CD8-positive, alpha-beta memory T cell (primary cell): ENCODE measurements at places on chromosomes 6 and 20.

DNA sequence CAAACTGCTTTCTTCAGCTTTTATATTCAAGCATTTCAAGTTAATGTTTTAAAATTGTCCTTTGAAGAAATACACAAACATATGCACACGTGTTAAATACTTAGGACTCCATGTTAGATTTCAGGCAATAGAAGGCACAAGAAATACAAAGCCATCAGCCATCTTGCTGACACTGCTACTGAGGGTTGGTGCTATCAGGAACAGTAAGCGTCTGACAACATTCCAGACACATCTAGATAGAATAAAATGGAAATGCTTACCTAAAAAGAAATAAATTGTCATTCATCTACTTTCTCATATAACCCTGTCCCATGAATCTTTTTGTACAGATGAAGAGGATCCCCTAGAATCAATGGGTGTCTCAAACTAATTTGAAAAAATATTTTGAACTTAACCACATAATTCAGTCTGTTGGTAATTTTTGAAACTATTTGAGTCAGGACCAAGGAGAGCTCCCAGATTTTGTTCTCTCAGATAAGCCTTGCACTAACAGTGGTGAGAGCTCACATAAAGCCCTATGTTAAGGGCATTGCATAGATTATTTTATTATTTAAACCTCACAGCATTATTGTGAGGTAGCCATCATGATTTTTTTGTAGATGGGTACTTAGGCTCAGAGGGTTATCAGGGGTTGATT, 631.1 kb upstream of the POU3F2 start:
- DNase-seq = no peak

GRCh38 chr20:39654171-39654570, 692.0 kb downstream of the DHX35 start:
- DNase-seq = no peak

DNA sequence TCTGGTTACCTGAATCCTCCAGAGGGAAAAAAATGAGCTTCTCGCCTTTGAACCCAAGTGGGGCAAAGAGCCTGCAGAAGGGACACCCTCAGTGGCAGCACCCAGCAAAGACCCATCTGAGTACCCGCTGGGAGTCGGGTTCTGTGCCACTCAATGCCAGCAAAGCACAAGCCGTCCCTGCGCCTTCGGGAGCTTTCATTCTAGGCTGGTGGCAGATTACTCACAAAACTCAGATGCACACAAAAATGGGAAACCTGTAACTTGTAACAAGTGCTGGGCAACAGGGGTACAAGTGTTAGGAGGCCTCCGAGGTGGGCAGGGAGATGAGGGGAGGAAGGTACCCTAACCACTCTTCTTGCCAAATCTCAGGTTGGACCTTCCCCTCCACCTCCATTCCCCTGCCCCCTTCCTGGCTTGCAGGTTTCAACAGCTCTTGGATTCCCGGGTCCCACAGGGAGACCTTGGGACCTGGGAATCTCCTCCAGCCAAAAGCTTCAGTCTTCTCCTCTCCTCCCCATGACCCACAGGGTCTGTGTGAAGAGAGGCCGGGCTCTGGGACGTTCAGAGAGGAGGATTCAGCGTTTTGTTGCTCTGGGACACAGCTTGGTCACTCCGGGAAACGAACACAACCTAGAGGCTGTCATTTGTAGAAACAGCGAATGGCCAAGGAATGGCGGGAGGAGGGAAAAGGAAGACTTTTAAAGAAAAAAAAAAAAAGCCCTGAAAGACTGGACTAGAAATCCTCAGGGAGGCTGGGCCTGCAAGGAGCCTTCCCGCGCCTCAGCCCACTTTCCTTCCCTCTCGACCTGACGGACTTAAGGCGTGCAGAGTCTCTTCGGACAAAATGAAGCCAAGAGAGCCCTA, 1.2 kb upstream of the PARD6B start:
- DNase-seq = no peak

DNA sequence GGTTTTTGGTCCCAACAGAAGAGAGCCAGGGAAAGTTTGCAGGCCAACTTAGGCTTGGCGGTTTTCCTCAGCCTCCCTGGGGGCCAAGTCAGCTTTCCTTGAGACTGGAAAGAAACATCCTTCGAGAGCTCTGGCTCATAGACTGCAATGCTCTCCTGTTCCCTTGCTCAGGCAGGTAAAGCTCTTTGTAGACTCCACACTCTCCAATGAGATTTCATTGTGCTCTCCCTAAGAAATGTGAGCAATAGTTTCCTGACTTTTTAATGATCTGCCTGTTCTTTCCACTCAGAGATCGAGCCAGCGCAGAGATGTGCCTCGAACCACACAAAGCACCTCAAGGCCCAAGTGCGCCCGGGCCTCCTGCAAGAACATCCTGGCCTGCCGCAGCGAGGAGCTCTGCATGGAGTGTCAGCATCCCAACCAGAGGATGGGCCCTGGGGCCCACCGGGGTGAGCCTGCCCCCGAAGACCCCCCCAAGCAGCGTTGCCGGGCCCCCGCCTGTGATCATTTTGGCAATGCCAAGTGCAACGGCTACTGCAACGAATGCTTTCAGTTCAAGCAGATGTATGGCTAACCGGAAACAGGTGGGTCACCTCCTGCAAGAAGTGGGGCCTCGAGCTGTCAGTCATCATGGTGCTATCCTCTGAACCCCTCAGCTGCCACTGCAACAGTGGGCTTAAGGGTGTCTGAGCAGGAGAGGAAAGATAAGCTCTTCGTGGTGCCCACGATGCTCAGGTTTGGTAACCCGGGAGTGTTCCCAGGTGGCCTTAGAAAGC, 13.9 kb downstream of the TNFAIP3 start:
- peak; percentile 27 for DNase-seq

GRCh38 chr20:57526087-57526884, 1.3 kb upstream of the CTCFL start:
- DNase-seq = no peak

GRCh38 chr6:40556023-40556422, 31.1 kb downstream of the LRFN2 start:
- DNase-seq = no peak

DNA sequence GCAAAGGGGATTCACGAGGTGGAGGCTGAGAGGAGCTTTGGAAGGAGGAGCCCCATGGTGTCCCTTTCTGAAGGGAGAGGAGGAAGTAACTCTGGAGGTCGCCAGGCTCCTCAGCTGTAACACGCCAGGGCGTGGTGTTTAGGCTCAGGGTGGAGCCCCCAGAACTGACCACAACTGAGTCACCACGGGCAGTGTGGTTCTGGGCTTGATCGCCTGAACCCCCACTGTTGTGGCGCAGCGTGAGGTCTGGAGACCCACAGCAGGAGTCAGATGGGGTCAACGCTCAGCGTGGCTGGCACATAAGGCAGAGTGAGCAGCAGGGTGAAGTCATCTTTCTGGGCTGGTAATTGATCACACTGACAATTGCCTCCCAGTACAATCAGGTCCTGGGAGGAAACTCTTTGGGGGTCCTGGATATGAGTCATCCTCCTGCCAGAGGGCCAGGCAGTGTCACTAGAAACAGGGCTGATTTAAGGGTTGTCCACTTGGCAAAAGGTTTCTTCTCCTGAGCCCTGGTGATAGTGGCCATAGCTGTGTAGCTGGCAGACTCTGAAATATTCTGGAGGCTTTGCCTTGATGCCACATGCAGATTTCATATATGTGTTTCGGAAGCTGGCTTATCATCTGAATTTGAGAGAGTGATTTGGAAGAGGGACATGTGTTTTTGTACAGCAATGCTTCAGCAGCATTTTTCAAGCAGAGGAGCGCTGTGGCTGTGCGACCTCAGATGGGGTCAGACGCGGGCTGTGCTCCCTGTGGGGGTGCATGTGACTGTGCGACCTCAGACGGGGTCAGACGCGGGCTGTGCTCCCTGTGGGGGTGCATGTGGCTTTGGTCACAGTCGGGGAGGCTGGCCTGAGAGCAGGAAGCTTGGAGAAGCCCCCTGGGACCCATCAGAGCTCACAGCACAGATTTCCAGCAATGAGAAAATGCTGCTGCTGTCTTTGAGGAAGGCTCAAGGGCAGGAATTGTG, 50.0 kb downstream of the SYNJ2 start:
- DNase-seq = no peak

- no peak for DNase-seq
Observed at GRCh38 chr6:147974376-147974775, 368.3 kb upstream of the SASH1 start.

- no peak for DNase-seq
Observed at GRCh38 chr6:169146521-169146920, 107.1 kb downstream of the THBS2 start.

- DNase-seq = no peak
Observed at GRCh38 chr6:66499851-66500250, 792.8 kb upstream of the EYS start.

- no peak for DNase-seq
Observed at GRCh38 chr6:39344821-39345280, 22.3 kb upstream of the KCNK16 start.

GRCh38 chr20:61925555-61926252, 140.0 kb downstream of the TAF4 start:
- DNase-seq = no peak

- no peak for DNase-seq
Observed at GRCh38 chr6:139888681-139889122, 514.3 kb upstream of the CITED2 start.

DNA sequence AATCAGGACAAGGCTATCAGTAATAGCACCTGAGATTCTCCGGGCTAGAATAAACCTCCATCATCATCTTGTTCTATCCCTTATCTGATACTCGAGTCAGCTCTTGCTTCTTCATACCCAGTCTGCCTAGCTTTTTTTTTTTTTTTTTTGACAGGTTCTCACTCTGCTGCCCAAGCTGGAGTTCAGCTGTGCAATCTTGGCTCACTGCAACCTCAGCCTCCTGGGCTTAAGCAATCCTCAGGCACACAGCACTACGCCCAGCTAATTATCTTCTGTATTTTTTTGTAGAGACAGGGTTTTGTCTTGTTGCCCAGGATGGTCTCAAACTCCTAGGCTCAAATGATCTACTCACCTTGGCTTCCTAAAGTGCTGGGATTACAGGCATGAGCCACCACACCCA, 19.5 kb downstream of the SRSF6 start:
- DNase-seq = no peak

- no peak for DNase-seq
Observed at GRCh38 chr20:54669040-54669363, 193.6 kb downstream of the DOK5 start.

GRCh38 chr6:85418059-85418458, 31.8 kb upstream of the NT5E start:
- DNase-seq = no peak

DNA sequence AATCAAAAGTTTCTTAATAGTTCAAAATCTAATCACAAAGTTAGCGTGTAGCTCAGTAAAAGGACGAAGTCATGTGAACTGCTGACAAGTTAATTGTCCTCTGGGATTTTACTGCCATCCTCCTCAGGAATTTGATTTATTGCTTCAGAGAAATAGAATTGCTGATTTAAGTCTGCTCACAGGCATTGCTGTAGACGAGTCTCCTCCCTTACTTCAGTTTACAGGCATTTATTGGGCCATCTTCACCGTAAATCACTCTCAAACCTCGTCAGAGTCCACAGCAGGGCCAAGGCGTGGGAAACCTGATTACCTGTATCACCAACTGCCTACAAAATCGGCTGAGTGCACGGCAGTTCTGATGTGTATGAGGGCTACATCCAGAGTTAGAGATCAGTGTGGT, 119.1 kb upstream of the PDE10A start:
- DNase-seq = no peak

- peak; percentile 41 for DNase-seq
Observed at GRCh38 chr6:149750136-149750609, 632 bp downstream of the PCMT1 start.

DNA sequence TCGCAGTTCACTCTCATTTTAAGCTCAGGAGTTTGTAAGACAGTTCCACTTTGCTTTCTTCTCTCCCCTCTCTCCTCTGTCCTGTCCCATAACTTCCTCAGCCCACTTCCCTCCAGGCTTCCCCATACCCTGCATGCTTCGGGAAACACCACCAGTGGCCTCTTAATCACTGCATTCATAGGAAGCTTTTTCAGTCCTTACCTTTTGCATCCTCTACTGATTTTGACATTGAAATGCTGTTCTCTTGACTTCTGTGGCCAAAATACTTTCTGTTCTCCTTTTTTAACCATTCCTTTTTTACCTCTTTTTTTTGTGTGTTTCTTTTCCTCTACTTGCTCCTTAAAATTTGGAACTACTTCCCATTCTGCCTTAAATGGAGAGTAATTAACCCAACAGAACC, 69.7 kb downstream of the HIVEP1 start:
- DNase-seq = no peak

- no peak for DNase-seq
Observed at GRCh38 chr6:167341665-167342655, 17.1 kb downstream of the TTLL2 start.

- peak; percentile 56 for DNase-seq
Observed at GRCh38 chr6:167113935-167114910, 8.7 kb upstream of the CCR6 start.

- DNase-seq = no peak
Observed at GRCh38 chr6:56749632-56750151, 107.0 kb upstream of the DST start.

GRCh38 chr6:70099732-70100131, 203.2 kb downstream of the COL9A1 start:
- DNase-seq = no peak

GRCh38 chr20:673603-674001, 2.0 kb downstream of the SCRT2 start:
- DNase-seq = no peak

DNA sequence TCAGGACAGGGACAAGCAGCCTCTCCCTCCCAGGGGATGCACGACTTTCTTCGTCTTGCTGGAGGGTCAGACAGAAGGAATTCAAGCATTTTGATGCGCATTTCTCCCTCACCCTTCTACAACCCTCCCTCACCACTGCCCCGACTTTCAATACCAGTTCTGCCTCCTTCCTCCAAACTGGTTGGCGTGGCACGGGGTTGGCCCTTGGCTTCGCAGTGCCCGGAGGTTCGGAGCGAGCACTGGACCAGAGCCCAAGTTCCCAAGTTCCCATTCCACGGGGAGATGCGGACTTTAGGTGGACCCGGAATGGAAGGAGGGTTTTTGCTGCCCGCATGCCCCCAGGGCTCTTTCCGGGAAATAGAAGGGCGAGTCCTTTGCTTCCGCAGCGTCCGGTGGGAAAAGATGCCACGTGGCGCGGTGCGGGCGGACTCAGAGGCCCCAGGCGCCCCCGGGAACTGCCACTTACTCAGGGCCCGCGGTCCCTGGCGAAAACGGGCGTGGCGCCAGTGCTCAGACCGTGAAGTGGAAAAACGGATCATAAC, 8.0 kb upstream of the LAMP5 start:
- DNase-seq = no peak

- DNase-seq = no peak
Observed at GRCh38 chr20:5170341-5170740, 43.5 kb downstream of the CDS2 start.

DNA sequence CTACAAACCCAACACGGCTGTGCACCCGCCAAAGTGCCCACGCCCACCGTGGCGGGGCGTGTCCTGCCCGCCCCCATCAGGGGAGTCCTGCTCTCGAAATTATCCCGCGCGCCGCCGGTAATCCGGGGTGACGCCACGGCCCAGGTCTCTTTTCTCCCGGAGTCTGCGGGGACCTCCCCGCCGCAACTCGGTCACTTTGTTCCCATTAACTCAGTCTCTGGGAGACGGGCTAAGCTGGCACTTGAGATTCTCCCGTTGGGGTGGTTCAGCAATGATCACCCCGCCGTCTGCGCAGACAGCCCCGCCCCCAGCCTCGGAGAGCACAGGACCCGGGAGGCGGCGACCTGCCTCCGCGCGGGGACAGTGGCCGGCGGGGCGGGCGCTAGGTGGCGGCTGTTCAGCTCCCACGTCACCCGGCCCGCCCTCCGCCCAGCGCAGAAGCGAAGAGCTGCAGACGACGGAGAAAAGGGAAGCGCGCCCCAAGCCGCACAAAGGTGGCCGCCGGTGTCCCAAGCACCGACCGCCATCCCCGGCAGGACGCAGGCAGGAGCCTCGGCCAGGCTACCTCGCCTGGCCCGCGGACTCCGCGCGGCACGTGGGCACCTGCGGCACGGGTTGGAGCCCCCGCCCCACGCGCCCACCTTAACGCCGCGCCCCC, 31.5 kb downstream of the SF3B5 start:
- DNase-seq = peak; percentile 91
